ENCODE measurements at places on chromosomes 4 and X.

GRCh38 chrX:150334981-150335380, 28.1 kb upstream of the MAMLD1 start:
- DNase-seq = no peak

DNA sequence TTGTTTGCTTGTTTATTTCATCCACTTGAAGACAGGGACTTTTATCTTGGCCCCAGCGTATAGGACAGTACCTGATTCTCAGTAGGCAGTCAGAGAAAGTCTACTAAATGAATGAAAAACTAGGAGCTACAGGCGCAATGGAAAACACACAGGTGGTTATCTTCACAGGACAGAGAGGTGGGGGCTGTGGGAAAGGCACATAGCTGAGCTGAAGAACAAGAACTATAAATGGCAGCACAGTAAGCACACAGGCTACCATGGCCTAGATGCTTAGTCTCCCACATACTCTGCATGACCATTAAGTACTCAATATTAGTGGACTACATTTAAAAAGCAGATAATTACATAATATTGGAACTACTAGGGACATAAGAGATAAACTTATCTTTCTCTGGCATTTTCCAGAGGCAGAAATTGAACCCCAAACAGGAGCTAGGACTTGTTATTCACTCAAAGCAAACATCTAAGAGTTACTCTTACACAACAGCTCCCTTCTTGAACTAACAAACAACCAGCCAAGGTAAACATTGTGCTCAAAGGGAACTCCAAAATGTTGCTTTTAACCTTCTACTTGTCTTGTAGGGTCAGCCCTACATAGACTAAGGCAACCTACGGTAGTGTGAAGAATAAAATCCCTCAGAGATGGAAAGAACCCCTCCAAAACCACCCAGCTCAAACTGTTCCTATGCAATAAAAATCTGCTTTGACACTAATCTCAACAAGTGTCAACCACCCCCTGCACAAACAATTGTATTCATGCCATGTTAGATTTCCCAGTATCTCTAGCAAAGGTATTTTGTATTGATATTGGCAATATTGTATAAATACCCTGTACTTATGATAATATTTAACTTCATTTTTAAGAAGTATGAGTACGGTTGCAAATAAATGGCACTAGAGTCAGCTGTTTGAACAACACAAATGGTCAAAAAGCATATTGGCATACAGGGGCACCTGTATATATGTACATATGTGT, 593.6 kb downstream of the KLHL13 start:
- no peak for DNase-seq

DNA sequence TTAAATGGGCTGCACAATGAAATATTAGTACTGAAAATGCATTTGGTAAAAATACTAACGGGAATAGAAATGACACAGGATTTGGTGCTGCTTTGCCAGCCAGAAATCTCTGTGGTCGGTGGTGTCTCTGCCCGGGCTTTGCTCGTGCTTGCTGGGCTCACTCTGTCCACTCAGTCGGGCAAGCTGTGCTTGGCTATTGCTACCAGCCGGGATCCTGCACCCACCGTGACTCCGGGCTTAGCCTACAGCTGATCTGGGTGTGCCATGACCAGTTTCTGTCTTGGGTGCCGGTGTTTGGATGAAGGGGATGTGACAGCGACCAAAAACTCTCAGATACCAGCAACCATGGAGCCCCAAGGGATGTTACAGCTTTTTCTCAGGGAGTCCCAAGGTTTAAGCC, 487.7 kb downstream of the TECRL start:
- no peak for DNase-seq

- no peak for DNase-seq
Measured at GRCh38 chr4:89576246-89576645, 260.7 kb downstream of the SNCA start.

DNA sequence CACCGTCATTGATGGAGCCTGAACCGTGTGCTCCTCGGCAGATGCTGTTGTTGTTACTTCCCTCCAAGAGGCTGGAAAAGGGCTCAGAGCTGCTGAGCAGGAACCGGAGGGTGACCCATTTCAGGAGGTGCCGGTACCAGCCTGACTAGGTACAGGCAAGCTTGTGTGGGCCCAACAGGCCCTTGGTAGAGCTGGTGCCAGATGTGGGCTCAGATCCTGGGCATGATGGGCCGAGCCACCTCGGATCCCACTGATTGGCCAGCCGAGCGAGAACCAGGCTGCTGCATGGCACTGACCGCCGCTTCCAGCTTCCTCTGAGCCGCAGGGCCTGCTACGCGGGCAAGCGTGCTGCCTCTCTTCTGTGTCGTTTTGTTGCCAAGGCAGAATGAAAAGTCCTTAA, 33.7 kb downstream of the NOP14 start:
- no peak for DNase-seq

DNA sequence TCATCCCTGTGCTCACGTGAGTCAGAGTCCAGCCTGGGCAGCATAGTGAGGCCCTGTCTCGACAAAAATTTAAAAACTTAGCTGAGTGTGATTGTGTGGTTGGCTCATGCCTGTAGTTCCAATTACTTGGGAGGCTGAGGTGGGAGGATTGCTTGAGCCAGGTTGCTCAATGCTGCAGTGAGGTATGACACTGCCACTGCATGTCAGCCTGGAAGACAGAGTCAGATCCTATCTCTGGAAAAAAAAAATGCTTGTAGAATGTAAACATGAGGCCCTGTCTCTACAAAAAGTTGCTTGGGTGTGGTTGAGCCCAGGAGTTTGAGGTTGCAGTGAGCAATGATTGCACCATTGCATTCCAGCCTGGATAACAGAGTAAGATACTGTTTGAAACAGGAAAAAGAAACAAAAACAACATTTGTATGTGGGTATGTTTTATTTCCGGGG, 11.3 kb upstream of the YTHDC1 start:
- DNase-seq = no peak

- no peak for DNase-seq
Measured at GRCh38 chr4:20870436-20870835, 170.2 kb downstream of the PACRGL start.

GRCh38 chr4:177228599-177228998, 81.1 kb upstream of the NEIL3 start:
- no peak for DNase-seq
